ENCODE measurements at places on chromosomes 6 and 20.

DNA sequence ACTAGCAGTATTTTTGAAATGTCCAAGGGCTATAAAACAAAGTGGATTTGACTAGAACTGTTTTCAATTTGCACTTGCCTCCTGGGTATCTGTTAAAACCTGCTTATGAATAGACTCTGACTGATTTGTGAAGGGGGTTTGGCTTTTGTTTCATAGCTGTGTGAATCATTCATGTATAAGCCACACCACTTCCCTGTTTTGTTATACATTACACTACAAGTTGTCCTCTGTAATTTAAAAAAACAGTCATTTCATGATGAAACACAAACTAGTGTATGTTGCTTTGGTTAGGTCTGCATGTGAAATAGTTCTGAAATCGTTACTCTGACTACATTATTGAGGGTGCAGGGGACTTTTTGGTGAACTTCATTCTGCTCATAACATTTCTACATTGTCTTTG, 121.7 kb downstream of the NKAIN2 start:
- DNase-seq: no peak

GRCh38 chr6:158499601-158500000, 60.3 kb upstream of the TMEM181 start:
- no peak for DNase-seq

- no peak for DNase-seq
These were observed 27.3 kb upstream of the ABCC10 start for GRCh38 chr6:43399932-43400487.

GRCh38 chr20:31710423-31711108, 12.1 kb downstream of the BCL2L1 start:
- no peak for DNase-seq

DNA sequence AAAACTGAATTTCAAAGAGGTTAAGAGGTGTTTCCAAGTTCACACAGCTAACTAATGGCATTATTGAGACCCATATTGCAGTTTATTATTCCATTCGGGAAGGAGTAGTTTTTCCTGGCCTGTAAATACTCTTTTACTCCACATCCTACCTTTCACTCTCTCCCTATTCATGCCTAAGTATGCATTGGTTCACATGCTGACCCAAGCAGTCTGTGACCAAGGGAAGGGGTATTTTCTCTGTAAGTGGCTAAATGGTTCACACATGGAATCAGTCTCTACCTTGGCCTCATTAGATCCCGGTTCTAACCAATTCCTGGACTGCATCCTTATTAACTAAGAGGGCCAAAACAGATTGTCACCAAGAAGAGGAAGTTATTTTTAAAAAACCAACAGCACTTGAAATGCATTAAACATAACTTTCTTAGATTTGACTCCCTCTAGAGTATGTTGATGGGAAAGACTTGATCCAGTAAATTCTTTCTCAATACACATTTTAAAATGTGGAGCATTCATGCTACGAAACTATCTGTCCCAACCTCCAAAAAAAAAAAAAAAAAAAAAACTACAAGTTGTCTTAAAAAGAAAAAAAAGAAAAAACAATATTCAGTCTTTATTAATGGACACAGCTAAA, 17.8 kb upstream of the RSPO3 start:
- DNase-seq: no peak

DNA sequence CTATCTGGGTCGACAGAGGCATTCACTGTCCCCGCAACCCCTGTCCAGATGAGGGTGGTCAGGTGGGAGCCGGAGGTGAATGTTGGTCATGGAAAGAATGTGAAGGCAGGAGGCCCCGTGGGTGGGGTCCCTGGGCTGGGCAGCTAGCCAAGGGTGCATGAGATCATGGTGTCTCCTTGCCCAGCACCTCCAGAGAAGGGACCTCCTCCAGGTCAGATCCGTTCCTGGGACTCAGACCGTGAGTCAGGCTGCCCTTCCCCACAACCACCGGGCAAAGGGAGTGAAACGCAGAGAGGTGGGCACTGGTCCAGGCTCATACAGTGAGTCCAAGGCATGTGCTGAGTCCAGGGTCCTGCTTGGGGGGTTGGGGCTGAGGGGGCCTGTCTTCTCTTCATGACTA, 3.5 kb downstream of the FOXS1 start:
- DNase-seq: no peak

GRCh38 chr20:64058536-64058935, 4.5 kb upstream of the TCEA2 start:
- DNase-seq: no peak

DNA sequence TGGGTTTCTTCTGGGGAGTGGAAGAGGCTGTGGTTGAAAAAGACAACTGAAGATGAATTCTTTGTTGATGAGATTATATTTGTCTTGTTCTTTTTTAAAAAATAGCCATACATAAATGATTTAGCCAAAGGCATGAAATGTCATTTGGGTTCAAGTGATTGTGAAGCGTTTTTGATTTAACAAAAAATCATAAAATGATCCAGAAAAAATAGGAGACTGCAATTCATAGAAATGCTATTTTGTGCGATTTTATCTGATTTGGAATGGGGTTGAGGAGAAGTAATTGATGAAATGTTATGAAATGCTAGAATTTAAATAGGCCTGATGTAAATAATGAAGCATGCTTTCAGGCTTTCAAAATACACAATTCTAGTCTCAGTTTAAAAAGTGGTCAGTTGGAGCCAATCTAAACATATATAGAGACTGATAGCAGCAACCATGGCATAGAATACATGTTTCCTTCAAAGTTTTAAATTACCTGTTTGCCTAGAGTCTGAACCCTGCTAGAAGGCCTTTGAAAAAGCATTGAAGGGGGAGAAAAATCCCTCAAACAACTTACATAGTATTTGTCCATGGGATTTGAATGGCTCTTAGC, 21.8 kb downstream of the PFDN4 start:
- no peak for DNase-seq

GRCh38 chr6:168414336-168415097, 26.5 kb upstream of the SMOC2 start:
- DNase-seq: no peak

DNA sequence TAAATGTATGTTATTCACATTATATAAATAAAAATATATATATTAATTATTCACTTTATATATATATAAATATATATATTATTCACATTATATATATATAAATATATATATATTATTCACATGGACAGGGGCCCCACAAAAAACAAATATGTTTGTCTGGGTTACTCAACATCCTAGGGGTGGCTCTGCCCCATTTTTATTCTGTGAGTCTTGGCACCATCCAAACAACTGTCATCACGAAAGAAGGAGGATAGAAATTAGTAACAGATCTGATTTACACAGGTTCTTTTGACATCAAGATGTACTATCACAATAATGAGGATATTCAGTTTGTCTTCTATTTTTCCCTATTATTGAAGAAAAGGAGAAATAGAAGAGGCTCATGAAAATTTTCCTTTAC, 187.3 kb downstream of the GPX5 start:
- no peak for DNase-seq

DNA sequence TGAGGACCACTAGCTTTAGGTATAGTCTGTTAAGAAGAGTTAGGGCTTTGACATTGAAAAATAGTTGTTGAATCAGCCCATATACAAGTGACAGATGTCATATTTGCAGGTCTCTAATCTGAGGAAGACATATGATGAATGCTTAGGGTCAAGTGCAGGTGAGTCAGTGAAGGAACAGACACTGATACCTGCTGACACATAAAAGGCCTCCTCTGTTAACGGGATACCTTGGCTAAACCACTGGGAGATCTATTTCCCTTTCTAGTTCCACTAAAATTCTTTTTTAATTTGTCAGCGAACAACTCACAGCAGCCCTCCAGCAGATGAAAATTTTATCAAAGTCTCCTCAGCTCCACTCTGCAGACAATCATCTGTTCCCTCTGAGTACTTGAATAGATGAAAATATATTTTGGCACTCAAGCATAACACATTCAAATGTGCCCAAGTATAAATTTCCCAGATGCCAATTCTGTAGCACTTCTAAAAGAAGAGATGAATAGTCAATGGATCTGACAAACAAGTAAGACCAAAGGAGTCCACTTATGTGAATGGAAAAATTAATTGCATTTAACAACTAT, 154.0 kb downstream of the KIF16B start:
- DNase-seq: no peak

DNA sequence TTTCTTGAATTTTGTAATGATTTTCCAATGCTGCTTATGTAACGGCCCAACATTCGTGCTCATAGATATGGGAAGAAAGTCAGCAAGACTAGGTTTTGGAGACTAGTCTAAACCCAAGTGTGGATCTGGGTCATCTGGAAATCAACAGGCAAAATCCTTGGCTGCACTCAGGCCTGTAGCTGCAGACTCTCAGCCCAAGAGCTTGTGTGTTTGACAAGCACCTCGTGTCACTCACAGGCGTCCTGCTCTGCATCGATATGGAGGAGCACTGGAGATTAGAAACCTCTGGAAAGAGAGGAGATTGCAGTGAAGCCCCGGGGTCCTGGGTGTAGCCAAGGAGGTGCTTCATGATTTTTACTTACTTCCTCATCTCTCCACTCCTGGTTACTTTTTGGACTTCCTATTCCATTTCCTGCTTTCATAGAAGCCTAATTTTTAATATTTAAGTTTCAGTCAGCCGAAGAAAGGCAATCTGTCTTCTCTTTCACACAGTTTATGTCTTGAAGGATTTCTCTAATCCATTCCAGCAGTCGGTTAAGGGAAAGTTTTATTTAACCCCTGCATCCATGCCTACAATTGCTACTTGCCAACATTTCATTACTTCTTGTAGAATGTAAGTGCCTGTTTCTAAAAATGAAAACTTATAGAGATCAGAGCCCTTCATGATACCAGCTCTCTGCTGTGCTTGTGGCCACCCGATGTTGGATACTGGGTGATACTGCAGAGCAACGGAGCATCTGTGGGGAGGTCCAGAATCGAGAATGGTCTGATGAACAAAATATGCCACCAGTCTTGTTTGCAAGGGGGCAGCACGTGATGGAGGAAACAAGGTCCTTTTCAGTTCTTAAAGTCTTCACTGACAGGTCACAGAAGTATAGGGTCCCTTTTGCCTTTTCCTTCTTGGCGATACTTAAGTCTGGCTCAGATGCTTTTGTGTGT, 296.3 kb downstream of the QKI start:
- DNase-seq: no peak

DNA sequence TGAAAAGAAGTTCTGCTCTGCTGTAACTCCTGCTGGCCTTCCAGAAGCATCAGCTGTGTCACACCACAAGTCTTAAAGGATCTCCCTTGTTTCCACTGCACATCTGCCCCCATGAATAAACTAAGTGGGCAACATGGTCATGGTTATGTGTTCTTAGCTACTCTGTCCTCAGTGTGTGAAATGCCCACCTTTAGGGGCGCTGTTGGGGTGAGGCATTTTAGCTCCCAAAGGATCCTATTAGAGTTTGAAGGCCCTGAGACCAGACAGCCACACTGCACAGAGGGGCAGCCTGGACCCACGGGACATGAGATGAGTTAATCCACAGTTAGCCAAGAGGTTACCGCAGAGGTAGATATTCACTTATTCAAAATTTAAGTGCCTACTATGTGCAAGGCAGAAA, 294.3 kb upstream of the QKI start:
- no peak for DNase-seq

DNA sequence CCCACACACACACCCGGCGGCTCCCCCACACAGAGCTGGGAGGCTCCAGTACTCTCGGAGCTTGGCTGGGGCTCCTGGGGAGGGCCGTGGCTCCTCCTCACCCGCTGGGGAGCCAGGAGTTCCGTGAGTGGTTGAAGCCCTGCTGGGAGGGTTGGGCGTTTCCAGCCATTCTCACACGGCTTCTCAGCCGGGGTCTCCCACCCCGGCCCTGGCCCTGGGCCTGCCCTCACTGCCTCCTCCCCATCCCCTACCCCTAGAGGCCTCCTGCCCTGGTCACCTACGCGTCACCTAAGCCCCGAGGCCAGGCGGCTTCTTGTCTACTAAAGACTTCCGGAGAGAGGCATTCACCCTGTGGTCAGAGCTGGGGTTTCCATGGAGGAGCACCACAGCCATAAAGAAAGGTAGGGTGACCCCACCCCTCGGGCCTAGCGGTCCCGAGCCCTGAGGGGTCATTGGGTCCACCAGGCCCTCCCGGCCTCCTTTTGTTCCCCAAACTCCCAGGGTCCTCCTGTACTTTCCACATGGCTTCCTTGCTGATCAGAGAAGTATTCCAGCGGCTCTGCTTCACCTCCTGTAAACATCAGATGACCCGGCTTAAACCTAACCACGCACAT, 99.3 kb downstream of the TTLL2 start:
- no peak for DNase-seq

- no peak for DNase-seq
These were observed 6.8 kb downstream of the GID8 start for GRCh38 chr20:62944746-62945145.

GRCh38 chr20:23520185-23520584, 29.3 kb downstream of the CST8 start:
- no peak for DNase-seq

GRCh38 chr6:132286298-132287019, 114.8 kb downstream of the MOXD1 start:
- DNase-seq: no peak

DNA sequence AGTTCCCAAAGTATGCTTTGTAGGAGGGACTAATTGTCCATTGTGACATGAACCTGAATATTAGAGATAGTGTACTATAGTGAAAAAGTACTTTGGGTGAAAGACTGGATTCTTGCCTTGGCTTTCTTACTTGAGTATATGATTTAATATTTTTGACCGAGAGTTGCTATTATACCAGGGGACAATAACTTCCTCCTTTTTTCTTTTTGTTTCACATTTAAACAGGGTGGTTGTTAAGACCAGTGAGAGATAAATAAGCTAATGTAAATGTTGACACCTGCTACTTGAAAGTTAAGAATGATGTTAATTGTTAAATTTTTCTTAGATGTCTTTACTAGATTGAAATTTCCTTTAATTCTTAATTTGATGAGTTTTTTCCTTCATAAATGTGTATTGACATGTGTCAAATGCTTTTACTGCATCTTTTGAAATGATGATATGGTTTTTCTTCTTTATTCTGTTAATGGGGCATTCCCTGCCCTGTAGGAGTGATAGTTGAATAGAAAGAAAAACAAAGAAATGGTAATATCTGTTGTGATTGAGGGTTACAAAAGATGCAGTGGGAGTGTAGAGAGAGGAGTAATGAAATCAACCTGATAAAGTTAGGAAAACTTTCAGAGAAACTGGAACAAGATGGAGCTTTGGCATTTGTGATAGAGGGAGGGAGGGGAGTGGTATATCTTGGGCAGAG, 48.4 kb downstream of the ZFAND3 start:
- no peak for DNase-seq

GRCh38 chr6:3755637-3756545, 4.4 kb upstream of the PXDC1 start:
- DNase-seq: no peak

DNA sequence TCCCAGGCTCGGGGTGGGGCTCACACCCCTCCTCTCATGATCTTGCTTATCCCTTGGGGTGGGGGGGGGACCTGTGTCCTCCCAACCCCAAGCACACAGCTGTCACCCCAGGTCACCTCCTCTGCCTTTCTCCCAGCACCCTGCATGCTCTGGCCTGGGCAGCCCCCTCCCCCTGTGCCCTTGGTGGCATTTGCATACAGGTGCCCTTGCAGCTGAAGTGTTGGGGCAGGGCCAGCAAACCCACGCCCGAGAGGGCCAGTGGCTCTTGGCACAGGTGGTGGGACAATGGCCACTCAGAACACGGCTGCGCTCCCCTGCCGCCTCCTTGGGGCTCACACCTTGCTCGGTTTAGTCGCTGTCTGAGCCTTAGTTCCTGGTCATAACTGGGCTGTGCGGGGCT, 11.3 kb upstream of the MYT1 start:
- DNase-seq: no peak

GRCh38 chr6:167408235-167408869, 83.5 kb downstream of the TTLL2 start:
- DNase-seq: no peak
